ENCODE measurements at places on chromosomes 4 and X.

DNA sequence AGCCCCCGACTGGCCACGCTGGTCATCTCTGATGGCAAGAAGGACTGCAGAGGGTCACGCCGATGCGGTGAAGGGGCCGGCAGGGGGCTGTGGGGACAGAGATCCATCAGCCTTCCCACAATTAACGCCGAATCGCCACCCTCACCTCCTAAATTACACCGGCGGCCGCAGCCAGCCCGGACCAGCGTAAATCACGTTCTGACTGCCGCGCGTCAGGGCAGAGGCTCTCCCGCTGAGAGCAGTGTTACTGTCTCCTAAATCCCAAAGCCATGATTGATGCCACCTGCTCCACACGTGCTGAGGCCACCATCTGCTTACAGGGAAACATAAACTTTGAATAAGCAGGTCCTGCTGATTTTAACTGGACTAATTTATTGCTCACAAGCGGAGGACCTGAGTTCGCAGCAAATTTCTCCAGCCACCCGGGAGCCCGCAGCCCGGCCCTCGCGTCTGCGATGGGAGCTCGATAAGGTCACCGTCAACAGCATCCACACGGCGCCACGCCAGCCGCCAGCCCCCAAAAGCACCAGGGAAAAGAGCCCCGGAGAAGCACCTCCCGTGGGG, 127.3 kb upstream of the NKX1-1 start:
- no peak for DNase-seq

- no peak for DNase-seq
Observed at GRCh38 chr4:8759987-8760386, 111.7 kb downstream of the HMX1 start.

DNA sequence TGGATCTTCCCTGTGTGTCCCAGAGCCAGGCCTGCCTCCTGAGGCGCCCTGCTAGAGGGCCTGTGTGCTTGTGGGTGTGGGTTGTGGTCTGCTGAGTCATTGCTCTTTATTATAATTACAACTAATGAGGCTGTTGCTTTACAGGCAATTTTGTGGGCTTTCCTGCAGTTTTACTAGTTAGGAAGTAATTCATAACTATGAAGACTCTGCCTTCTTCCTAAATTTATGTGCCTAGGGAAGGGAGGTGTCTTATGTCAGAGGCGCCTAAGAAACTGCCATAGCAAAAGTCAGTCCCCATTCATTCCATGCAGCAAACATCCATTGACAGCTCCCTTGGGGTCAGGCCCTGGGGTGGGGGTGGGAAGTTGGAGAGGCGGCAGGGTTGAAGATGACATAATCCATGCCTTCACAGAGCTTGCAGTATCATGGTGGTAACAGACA, 359.2 kb downstream of the IDS start:
- no peak for DNase-seq

DNA sequence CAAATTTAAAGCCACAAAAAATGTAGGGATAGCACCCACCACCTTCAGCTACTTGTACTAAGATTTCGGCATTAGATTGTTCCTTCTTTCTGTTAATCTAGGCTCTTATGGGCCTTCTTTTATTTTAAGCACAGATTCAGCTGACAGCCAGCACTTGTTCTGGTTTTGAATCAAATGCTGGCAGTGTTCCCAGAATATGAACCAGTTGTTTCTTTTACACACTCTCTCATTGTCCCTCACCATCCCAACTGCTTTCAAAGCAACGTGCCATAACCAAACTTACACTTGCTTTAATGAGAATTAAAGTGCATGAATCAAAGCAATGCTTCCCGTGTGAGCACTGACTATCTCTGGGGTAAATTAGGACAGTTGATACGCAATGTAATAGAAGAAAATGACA, 744.5 kb upstream of the FAM241A start:
- no peak for DNase-seq

DNA sequence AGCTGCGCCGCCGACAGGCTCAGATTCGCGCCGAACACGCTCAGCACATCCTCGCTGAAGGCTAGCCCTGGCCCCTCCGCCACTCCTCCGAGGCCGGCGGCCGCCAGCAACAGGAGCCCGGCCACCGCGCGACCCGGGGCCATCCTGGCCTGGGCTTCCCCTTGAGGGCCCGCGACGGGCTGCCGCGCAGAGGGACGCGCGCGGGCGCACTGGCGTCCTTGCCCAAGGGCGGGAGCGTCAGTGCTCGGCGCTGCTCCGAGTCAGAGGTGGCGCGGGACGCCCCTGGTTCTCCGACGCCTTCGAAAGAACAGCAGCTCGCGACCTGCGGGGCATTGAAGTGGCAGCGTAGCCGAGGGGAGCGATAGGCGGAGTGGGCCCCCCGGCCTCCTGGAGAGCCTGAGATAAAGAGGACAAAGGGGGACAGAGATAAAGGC, 745 bp downstream of the SLC39A8 start:
- DNase-seq, result peak; percentile 79

GRCh38 chr4:71584585-71584984, 199.3 kb downstream of the GC start:
- DNase-seq, result no peak

DNA sequence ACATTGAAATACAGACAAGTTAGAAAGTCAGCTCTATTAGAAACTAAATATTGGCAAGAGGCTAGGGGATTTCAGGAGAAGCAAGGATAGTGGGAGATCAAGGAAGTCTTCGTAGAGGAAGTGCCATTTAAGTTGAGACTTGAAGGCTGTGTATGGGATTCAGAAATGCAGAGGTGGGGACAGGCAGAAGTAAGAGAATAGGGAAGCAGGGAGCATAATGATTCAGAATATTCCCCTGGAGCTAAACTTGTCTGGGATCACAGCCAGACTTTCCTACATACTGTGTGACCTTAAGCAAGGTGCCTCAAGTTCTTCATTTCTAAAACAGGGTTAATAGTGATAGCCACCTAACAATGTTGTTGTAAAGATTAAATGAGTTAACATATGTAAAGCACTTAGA, 108.8 kb downstream of the DDIT4L start:
- DNase-seq, result no peak

GRCh38 chrX:76127341-76127740, 45.5 kb upstream of the PBDC1 start:
- DNase-seq, result peak; percentile 9

DNA sequence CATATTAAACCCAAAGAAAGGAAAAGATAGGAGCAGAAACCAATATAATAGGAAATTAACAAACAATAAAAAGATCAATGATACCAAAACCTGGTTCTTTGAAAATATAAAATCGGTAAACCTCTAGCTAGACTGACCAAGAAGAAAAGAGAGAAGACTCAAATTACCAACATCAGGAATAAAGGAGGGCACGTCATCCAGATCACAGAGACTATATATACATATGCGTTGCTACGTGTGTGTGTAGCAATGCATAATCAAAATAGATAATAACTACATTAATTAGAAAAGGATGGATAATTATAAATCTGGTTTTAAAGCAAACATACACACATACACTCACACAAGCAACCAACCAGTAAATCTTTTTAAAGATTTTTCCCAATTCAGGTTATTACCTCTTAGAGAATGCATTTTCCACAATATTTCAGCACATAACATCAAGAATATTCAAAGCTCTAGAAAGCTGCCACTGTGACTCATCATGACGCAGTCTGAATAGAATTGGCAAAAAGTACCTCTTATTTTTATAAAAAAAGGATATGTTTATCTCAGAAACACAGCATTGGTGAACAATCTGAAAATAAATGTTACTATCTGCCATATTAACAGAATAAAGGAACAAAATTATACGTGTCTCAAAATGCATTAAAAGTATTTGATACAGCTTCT, 41.4 kb upstream of the USP9X start:
- DNase-seq, result no peak

DNA sequence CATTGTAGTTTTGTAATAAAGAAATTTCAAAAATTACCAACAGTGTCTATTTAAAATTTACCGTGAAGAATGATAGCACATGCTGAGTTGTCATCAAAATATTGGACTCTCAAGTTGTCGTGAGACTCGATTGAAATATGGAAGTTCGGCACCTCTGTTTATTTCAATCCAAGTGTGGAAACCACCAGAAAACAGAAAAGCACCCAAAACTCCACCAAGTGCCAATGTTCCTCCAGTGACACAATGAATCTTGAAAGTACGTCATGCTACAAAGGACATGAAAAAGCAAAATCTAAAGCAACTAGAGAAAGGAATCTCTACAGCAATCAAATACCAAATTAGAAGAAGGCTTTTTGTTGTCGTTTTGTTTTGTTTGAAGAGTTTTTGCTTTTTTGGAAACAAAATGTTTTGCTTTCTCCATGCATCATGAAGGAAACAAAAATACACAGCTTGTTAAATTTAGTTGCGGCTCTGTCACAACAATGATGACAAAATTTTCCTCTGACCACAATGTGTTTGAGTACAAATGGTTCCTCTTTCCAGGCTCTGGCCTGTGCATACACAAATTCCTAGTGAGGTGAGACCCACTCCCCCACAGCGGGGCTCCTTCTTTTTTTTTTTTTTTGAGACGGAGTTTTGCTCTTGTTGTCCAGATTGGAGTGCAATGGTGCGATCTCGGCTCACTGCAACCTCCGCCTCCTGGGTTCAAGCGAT, 9.6 kb upstream of the IL13RA1 start:
- no peak for DNase-seq

DNA sequence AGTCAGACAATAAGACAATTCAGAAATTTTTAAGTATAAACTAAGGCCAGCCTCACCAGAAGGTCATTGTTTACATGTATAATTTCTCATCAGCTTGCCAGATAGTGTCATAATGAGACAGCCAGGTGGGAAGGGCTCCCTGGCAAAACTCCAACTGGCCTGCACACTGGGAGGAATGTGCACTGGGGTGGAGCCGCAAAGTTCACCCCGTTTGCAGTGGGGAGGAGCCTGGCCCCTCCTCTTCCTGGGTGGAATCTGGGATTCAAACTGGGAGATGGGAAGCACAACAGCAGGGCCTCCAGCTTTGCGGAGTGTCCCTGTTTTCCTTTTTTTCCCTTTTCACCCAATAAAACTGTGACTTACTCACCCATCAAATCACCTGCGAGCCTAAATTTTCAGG, 329.9 kb downstream of the SMARCA1 start:
- DNase-seq, result no peak

GRCh38 chrX:129790146-129790545, 10.4 kb downstream of the SASH3 start:
- DNase-seq, result no peak

- DNase-seq, result no peak
Observed at GRCh38 chr4:65502131-65502701, 168.1 kb downstream of the EPHA5 start.

DNA sequence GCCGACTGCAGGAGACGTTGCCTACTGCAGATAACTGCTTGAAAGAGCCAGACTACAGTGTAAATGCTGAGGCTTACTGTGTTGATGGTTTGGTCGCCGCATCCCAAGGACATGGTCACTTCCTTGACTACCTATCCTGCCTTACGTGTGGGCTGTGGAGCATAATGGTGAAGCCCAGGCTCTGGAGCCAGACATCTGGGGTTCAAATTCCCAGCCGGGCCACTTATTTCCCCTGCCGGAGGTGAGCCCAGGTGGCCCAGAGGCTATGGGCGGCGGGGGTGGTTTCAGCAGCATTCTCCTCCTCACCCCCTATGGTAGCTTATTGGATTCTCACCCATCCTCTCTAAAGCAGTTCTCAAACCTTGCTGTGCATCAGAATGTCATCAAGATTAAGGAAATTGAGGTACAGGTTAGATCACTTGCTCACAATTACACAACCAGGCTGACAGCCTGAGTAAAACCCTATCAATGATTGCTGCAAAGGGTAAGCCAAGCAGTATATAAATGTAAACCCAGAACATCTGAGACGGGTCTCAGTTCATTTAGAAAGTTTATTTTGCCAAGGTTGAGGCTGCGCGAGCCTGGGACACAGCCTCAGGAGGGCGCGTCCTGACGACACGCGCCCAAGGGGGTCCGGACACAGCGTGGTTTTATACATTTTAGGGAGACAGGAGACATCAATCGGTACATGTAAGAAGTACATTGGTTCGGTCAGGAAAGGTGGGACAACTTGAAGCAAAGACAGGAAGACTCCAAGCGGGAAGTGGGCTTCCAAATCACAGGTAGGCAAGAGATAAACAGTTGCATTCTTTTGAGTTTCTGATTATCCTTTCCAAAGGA, 48.5 kb downstream of the EVC start:
- no peak for DNase-seq

DNA sequence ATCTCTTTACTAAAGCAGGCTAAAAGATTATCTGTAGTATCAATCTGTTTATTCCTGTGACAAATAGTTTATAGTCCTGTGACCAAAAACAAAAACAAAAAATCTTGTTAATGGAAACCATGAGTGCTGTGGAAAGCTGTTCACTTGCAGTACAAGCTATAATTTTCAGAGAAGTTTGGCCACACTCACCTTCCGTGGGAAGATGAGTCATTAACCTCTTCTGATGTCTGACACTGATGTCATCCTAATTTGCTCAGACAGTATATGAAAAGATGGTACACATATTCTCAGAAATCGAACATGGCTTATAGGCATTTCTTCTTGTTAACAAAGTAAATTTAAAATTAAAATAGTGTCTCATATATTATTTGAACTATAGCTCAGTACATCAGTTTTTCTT, 19.9 kb upstream of the ENPP6 start:
- no peak for DNase-seq

GRCh38 chrX:153780678-153781427, at the start of gene SRPK3:
Gene SRPK3, plus strand, starts transcription at chrX:153781041. Its CDS starts 46 bp downstream, at chrX:153781087.
- DNase-seq, result no peak

- DNase-seq, result no peak
Observed at GRCh38 chr4:3879681-3880614, 113.8 kb downstream of the ADRA2C start.

GRCh38 chrX:17374619-17375366, at the start of gene NHS:
Gene NHS, plus strand, starts transcription at chrX:17375200. Its CDS starts 558 bp downstream, at chrX:17375758.
- no peak for DNase-seq

DNA sequence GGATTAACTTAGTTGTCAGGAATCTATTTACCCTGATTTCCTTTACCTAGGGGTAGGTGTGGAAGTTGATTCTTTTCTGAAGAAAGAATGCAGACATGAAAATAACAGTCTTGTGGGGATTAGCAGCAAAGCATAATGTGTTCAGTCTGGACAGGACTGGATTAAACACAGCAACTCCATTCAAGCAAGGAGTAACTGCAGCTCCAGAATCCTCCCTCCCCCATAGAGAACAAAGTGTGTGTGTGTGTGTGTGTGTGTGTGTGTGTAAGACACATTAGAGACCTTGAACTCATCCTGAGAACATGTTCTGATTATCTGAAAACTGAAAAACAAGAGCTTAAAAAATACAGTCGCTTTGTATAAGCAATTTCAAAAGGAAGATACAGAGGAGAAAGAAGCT, 9.3 kb downstream of the C4orf54 start:
- DNase-seq, result no peak

- DNase-seq, result no peak
Observed at GRCh38 chrX:10783451-10783995, 163.1 kb upstream of the MID1 start.

GRCh38 chrX:101117701-101118100, 19.7 kb downstream of the CENPI start:
- no peak for DNase-seq
